ENCODE measurements at places on chromosomes 11 and 22.

GRCh38 chr11:118184784-118185579, 8.5 kb upstream of the SCN2B start:
- no peak for DNase-seq

DNA sequence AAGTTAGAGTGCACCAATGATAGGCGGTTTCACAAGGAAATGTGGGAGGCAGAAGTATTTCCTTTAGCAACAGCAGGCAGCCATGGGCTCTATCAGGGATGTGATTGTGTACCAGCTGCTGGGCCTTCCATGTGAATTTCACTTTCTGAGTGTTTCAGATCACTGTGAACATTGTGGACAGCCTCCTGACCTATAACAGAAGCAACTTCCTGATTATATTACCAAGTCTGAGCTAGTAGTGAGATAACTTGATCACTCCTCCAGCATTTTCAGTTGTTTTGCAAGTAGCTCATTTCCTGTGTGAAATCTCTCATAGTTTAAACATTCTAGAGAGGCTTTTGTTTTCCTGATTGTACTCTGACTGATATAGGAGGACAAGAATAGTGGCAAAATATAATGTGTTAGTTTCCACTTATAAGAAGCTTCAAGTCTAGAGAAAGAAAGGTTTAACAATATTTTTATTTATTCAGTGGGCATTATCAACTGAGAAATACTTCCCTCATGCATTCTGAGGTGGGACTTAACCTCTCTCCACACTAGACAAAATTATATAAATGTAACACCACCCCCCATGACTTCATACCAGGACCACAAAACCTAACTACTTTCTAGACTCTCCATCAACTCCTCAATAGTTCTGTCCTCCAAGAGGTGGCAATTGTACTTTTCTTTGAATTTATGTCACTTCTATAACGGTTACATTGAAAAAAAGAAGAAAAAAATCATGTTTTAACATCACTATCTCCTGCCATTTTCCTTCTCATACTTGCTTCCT, 184.2 kb upstream of the LUZP2 start:
- DNase-seq: no peak

DNA sequence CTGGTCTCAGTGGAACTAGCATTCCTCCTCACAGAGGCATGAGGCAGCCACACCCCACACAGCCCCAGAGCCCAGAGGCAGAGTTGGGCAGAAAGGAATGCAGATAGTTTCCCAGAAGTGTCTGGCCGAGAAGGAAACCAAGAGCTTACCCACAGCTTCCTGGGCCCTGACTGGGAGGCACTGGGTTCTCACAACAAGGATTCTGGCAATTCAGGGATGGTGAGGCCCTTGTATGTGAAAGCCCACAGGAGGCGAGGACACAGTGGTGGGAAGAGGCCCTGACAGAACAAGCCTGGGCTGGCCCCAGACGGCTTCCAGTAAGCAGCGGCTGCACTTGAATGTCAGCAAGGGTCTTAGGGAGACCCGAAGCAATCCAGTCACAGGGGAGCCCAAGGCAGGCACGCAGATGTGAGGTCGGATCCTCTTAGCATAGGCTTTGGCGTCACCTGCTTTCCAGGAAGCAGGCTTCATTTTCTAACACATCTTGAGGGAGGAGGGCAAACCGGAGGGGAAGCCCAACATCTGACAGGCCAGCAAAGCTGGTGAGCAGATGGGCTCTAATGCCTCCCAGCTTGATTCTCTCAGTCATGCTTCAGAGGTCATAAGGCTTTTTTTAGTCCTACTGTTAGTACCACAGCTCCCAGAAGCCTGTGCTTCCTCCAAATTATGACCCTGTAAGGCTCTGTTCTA, 78.3 kb upstream of the AKIP1 start:
- no peak for DNase-seq

DNA sequence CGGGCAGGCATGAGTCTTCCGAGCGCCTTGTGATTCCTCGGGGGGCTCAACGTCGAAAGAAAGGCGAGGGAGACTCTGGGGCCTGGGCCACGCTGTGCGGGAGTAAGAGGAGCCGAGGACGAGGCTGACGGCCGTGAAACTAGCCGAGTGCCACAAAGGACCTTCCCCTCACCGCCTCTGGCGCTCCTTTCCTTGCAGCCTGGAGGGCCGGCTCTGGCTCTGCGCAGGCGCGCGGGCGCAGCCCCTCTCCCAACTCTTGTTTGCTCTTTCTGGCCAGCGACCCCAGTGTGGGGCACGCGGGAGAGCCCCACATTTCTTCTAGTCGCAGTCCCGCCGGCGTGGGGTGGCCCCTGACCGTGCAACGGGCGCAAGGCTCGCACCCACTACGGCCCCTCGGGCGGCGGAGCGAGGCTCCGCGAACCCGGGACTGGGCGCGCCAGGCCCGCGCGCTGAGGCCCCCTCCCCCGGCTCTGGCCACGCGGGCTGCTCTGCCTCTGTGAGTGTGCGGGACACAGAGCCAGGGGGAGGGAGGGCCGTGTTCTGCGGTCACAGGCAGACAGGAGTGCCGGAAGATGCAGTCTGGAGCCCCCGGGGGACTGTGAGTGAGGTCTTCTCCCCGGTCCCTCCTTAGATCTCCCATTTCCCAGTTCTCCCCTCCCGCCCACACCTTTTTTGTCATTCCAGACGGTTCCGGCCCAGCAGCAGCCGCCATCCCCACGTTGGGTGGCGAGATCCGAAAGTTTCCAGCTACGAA, 1.0 kb upstream of the TOB2 start:
- no peak for DNase-seq

DNA sequence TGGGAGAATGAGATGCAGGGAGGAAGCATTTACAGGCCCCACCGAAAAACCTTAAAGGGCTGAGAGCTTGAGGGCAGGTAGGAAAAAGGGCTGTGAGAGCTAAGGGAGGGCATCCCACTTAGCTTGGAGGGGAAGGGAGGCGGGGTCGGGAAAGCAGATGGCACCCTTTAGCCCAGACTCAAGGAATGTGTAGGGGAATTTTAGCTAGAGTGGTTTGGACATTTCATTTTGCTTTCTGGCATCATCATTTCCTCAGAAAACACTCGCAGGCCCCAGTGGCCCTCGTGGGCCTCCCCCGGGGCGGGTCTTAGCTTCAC, 846 bp upstream of the STIM1 start:
- no peak for DNase-seq

- no peak for DNase-seq
Observed at GRCh38 chr11:67577951-67578350, 5.7 kb upstream of the GSTP1 start.

GRCh38 chr11:126824035-126824607, 176.4 kb downstream of the KIRREL3 start:
- no peak for DNase-seq

GRCh38 chr22:29817724-29818123, 20.4 kb downstream of the ASCC2 start:
- no peak for DNase-seq

Measured in amygdala (tissue), 56 donors.